Stimulated activated CD8-positive, alpha-beta memory T cell treated with anti-CD3 and anti-CD28 coated beads, Interleukin-15, amount 100 ng/mL, for 1 hour (primary cell): ENCODE measurements at places on chromosomes 2 and 18.

- no peak for DNase-seq
These were observed 217.6 kb upstream of the THUMPD2 start for GRCh38 chr2:39996653-39997080.

GRCh38 chr18:65659312-65659711 lies 91.5 kb upstream of the CDH7 start:
- no peak for DNase-seq

DNA sequence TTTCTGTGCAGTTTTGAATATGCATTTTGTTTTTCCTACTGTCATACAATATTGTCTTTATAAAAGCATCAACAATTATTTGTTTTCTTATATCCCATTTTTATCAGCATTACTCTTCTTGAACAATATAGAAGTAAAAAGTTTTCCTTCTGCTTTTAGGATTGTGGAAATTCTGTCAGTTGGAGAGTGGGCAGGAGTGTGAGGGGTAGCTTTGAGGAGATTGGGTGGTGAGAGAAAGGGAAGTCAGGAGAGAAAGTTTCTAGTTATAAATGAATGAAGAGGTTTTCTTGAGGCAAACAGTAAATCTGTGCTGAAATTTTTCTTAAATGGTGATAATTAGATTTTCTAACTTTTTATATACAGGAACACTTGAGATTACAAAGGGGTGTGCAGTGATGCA lies 151.7 kb upstream of the NOSTRIN start:
- no peak for DNase-seq

DNA sequence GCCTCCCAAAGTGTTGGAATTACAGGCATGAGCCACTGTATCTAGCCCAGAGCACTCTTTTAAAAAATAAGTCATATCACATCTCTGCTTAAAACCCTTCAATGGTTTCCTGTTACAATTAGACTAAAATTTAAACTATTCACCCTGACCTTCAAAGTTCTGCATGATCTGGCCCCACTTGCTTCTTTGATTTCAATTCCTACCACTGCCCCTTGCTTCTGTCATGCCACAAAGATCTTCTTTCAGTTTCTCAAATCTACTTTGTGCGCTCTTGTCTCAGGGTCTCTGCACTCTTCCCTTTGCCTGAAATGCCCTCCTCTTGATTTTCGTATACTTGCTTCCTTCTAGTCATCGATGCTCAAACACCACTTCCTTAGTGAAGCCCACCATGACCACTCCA lies 213.0 kb downstream of the TMEM247 start:
- DNase-seq, result no peak

DNA sequence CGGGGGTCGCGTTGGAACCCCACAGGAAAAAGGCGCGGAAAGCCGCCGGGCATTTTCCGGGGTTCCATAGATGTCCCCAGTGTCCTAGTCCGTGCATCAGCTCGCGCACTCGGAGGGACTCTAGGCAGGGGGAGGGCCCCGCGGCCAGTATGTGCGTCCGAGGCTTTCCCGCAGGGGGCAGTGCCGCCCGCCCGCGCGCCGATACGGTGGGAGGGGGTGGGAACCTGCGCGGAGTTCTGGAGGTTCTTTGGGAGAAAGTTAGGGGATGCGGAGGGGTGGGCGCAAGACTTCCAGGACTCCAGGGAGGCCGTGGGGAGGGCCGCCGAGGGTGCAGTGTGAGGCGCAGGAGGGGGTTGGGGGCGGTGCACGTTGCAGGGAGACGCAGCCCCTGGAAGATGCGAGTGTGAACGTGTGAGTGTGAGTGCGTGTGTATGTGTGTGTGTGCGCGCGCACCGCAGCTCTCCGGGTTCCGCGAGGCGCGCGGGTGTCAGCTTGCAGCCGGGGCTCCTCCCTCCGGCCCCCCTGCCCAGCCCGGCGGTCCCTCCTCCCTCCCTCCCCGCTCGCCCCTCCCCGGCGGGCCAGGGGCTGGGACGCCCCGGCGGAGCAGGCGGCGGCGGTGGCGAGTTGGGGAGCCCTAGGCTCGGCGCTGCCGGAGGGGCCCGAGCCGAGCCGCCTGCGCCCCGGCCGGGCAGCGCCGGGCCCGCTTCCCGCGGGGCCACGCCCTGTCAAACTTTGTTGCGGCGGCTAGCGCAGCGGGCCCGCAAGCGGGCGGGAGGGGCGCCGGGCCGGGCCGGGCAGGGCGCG lies at the start of gene TCF7L1:
Gene TCF7L1, plus strand, starts transcription at position 559 of the 804 bp plus-strand sequence. CDS start 293 bp downstream, outside the sequence.
- DNase-seq, result no peak

DNA sequence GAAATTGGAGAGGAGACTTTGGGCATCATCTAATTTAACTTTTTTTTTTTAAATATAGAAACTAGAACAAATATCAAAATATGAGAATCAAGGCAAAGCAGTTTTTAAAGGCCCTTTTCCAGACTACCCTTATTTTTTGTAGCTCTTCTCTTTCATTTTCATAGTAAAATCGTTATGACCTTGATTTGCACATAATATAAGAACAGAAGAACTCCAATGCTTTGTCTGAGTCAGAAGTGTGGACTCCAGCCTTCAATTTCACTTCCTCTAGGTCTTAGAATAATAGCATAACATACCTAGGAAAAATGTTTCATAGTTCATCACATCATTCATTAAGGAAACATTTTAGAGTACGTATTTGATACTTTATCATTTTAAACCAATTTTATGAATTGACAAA lies 74.4 kb downstream of the ANKRD12 start:
- no peak for DNase-seq

DNA sequence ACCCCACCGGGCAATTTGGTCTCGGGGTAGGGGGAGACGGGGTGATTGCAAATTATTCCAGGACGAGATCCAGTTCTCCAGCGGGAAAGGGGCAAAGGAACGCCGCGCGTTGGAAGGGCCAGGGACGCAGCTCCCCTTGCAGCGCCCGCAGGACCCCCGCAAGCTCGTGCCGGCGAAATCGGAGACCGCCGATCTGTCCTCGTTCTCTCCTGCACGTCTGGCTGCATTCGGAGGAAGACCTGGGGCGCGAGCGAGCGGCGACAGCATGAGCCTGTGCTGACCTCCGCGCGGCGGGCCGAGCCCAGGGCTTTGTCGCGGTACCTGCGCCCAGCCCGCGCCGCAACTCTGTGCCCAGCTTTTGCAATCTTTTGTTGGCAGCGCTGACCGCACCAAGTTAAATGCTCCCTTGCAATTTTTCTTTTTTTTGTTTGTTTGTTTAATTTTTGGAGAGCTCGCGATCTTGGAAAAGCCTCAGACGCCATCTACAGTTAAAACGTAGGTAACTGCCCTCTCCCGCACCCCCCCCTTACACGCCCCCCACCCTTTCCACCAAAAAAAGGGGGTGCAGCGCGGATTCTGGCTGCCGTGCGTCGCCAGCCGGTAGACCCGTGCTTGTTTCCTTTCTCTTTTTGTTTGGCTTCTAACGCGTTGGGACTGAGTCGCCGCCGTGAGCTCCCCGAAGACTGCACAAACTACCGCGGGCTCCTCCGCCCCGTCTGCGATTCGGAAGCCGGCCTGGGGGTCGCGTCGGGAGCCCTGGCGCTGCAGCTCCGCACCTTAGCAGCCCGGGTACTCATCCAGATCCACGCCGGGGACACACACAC lies 667 bp downstream of the TRIB2 start:
- no peak for DNase-seq

- no peak for DNase-seq
These were observed 16.7 kb upstream of the RASGRP3 start for GRCh38 chr2:33459745-33460144.

GRCh38 chr2:238511614-238511950 lies 84.9 kb downstream of the ASB1 start:
- no peak for DNase-seq

- DNase-seq, result no peak
These were observed 42.9 kb downstream of the DOK1 start for GRCh38 chr2:74597410-74597809.

- no peak for DNase-seq
These were observed 27.2 kb downstream of the CROCC2 start for GRCh38 chr2:240933048-240933965.

- peak; percentile 32 for DNase-seq
These were observed 136.9 kb upstream of the CAB39 start for GRCh38 chr2:230575642-230576324.

DNA sequence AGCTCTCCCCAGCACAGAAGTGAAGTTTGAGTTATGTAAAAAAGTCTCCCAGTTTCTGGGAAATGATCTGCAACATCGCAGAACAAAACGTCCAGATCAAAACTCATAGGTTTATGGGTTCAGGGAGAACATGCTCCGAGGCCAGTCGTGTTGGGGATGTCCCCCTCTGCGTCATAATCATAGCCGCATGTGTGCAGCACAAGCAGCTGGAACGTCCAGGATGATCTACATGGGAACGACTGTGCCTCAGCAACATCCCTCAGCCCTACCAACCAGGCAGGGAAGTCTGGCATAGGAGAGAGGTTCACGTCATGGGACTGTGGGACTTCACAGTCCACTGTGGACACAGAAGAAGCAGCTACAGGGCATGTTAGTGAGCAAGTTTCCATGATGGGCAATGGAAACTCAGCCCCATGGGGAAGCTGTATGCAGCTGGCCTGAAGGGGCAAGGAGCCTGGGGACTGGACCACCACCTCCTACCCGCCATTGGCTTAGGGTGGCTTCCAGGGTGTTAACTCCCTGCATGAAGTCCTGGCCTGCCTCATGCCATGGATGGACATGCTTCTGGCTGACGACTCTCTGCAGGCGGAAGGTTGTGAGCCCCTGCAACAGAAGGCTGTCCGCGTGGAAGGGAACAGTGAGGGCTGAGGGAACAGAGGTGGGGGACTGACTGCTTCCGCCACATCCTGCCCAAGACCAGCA lies 96.9 kb downstream of the COPS8 start:
- no peak for DNase-seq

DNA sequence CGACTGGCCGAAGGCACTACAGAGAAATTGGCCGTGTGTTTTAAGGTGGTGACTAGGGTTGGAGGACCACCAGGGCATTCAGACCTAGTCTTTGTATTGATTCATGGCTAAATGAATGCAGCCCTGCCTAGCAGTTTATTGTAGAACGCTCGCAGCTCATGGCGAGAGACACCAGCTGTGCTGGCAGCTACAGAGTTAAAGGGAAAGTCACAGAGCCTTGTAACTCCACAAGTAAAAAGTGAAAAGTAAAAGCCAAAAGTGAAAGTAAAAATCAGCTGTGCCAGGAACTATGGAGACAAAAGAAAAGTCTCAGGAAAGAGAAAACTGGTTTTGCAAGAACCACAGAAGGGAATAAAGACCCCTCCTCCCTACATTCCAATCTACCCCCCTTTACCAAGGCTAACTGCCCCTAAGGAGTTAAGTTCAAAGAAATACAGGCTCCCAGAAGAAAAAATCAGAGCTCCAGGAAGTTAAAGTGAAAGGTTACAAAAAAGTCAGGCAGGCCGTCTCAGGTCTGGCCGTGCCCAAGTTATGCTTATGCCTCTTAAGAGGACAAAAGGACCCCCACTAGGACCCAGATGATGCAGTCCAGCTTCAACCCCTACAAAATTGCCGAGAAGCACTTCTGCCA lies 46.4 kb upstream of the SELENOI start:
- DNase-seq, result no peak

DNA sequence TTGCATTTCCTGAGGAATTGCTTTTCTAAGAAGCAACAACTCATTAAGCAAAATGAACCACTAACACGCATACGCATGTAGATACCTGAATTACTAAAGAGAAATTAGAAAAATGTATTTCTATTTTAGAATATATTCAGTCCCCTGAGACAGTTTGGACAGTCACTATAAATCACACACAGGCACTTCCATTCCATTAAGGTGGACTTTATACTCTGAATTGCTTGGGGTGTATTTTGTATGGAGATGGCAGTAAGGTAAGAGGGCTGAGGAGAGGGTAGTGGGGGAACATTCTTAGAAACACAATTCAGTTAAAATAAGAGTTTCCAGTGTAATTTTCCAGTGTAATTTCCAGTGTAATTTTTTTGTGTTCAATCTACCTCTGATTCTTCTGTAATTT lies 1.8 kb downstream of the CCDC141 start:
- DNase-seq, result no peak
